ENCODE measurements at places on chromosomes 2 and 18. TPM values are rescaled to one million over a fixed set of nuclear protein-coding genes. Genes with fewer than 3 reads are reported as not detected.

DNA sequence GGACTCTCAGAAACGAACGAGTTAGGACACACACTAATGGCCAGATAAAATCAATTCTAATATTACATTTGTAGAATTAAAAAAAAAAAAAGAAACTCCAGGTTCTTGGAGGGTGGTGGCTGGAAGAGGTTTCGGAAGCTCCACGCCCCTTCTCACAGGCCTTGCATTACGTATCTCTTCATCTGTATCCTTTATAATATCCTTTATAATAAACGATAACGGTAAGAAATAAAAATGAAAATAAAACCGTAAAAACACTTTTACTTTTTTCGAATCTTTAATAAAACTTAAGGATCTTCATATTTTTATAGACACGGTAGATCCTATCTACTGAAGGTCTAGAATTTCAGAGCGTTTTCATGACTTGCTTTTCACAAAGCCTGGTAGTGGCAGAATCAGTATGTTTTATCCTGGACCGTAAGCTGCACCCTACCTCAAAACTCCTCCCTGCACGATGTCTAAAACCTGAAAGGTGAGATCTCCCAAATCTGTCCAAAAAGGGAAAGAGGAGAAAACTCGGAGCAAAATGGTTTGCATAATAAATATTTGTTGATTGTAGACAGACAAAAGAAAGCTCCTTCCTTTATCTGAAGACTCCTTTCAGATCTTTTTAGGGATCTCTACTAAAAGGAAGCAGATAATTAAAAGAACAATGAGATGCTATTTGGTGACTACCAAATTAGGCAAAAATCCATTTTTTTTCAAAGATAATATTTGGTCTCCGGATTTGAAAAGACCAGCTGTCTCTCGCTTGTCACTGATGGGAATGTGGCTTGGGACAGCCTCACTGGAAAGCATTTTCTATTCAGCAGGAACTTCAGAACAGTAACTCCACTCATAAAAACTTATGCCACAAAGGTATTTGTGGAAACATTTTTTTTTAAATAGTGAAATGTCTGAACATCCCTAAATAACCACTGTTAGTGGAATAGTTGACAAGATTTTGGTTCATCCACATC is 2.0 kb upstream of the CXCR4 start:
- peaks cover 34% of the 10 kb centered on the region for H3K4me1 ChIP-seq
- no peak for DNase-seq
- H3K36me3 ChIP-seq = no peaks in the 10 kb centered on the region

DNA sequence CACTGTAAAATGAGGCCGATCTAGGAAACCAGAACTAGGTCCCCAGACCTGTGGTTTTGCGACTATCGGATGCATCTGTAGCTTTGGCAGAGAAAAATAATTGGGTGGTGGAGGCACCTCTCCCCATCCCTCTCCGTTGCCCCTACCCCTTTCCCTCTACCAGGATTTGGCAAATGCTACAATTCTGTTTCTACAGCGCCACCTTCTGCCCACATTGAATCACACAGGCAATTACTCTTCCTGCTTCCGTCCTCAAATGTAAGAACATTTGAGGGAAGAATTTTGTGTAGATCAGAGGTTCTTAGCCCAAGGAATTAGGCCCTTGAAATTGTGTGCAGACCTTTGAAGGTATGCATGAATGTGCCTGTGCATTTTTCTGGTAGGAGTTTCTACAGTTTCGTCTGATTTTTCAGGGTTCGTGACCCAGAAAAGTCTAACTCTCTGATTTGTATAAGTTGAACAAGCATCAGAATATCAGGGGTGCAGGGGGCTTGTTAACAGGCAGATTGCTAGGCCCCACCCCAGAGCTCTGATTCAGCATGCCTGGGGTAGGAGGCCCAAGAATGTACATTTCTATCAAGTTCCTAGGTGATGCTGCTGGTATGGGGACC is 11.2 kb downstream of the ATP6V1B1 start:
- H3K4me1 ChIP-seq = peaks cover 13% of the 10 kb centered on the region
- H3K27me3 ChIP-seq = no peaks in the 10 kb centered on the region
- no peak overlapping the region for H3K27ac ChIP-seq
- peak; percentile 71 for DNase-seq
- H3K4me3 ChIP-seq = no peak overlapping the region
- no peaks in the 10 kb centered on the region for H3K36me3 ChIP-seq

DNA sequence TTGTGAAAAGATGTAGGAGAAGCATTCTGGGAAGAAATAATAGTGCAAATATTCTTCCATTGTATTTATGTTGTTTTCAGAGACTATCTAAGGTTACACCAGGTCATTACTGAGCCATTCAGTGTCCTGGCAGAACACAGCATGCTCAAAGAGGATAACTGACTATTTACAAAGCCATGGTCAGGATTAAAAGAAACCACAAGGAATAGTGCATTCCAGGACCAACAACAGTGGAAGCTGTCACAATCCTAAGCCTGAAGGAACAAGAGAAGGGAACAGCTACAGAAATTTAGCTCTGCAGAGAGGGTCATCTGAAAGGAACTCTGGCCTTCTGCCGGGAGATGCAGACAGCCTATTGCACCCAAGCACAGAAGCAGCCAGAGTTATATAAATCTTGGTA is 116.7 kb downstream of the DSC3 start:
- no peak overlapping the region for H3K4me3 ChIP-seq
- no peak for DNase-seq
- H3K27ac ChIP-seq = no peak overlapping the region
- H3K4me1 ChIP-seq = no peaks in the 10 kb centered on the region
- no peaks in the 10 kb centered on the region for H3K27me3 ChIP-seq

- no peak overlapping the region for H3K27ac ChIP-seq
- no peaks in the 10 kb centered on the region for H3K36me3 ChIP-seq
- H3K4me1 ChIP-seq = no peaks in the 10 kb centered on the region
These were observed 81.1 kb downstream of the MBOAT2 start for GRCh38 chr2:8922431-8922830.

DNA sequence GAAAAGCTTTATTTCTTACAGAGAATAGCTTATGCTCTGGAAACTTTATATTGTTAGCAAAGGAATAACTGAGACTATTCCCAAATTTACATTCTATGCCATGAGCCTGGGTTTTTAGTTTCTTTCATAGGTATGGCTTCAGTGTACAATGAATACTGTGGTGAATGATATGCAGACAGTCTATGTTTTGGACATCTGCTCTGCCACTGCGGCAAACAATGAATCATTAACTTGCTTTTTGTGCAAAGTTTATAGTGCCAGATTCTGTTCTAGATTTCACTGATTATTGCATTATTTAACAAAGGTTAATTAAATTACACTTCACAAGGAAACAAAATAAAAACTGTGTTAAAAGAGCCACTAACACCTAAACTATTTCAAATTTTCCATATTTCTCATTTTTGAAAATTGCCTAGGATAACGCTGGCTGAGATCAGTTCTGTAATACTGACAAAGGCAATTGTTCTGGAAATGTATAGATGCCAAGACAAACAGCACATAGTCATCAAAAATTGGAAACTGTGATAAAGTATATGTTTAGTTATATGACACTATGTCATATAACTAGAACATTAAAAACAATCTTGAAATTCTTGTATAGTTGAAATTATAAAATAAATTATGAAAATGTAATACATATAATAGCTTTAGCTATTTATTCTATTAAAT is 74.7 kb downstream of the ITSN2 start:
- H3K27ac ChIP-seq = no peak overlapping the region
- H3K36me3 ChIP-seq = peaks cover 26% of the 10 kb centered on the region
- H3K4me3 ChIP-seq = no peak overlapping the region
- DNase-seq = no peak

DNA sequence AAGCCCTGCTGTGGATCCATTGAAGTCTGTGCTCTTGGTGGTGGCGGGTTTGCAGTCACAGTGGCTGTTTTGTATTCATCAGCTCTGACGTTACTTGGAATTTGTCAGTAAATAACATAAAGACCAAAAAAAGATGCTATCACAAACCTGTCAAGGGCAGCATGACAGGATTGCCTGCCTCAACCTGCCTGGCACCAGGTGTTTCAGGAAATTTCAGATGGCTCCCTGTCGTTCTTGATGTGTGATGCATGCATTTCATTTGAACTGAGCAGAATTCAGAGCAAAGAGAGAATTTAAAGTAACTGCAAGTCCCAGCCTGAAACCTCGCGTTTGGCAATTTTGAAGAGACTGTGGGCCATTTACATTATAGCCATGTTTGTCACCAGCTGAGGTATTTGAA is 50.3 kb upstream of the EPC2 start:
- no peaks in the 10 kb centered on the region for H3K36me3 ChIP-seq
- no peaks in the 10 kb centered on the region for H3K27me3 ChIP-seq
- H3K4me3 ChIP-seq = no peak overlapping the region
- DNase-seq = no peak
- H3K4me1 ChIP-seq = no peaks in the 10 kb centered on the region

- H3K36me3 ChIP-seq = no peaks in the 10 kb centered on the region
- H3K27me3 ChIP-seq = no peaks in the 10 kb centered on the region
- DNase-seq = no peak
- no peak overlapping the region for H3K4me3 ChIP-seq
- no peaks in the 10 kb centered on the region for H3K4me1 ChIP-seq
- H3K27ac ChIP-seq = no peak overlapping the region
These were observed 235.7 kb downstream of the AGAP1 start for GRCh38 chr2:235729557-235729947.

DNA sequence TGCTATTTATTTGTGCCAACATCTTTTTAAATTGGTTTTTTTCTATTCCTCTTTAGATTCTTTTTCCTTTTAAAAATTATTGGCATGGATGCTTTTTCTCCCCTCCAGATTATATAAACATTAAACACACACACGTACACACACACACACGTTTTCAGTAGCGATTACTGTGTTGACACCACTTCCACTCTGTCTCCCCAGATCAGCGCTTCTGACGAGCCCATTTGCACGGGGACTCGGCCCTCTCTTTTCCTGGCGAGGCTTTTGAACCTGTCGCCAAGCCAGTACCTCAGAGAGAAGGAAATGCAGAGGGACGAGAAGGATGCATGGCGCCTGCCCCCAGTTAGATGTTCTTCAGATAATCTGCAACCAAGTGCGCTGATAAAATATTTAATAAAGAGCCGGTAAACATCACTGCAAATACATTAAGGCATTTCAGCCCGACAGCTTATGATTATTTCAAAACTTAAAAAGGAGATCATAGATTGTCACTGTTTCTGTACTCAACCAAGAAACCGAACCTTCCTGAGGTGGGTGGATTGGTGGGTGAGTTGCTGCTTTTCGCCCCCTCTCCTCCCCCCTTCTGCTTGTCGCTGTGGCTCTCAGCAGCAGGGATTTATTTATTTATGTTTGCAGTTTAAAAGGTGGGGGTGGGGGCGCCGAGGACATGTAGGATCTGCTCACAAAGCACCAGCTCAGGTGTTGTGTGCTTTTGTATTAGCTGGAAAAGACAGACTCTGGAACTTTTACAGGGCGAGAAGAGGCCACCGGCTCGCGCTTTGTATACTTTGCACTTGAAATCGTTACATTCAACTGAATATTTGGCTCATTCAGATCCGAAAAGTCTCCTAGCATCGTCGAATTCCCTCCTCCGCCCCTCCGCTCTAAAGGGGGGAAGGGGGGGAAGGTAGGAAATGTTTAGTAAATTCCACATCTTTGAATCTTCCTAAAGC is 787 bp upstream of the TBR1 start:
- peak overlapping the region; percentile 36 for H3K4me3 ChIP-seq
- H3K36me3 ChIP-seq = no peaks in the 10 kb centered on the region
- H3K27me3 ChIP-seq = peaks cover 50% of the 10 kb centered on the region
- no peak for DNase-seq
- no peak overlapping the region for H3K27ac ChIP-seq

- H3K4me1 ChIP-seq = no peaks in the 10 kb centered on the region
- H3K27me3 ChIP-seq = no peaks in the 10 kb centered on the region
- H3K27ac ChIP-seq = no peak overlapping the region
These were observed 45.1 kb downstream of the ARHGEF33 start for GRCh38 chr2:38934742-38935141.

DNA sequence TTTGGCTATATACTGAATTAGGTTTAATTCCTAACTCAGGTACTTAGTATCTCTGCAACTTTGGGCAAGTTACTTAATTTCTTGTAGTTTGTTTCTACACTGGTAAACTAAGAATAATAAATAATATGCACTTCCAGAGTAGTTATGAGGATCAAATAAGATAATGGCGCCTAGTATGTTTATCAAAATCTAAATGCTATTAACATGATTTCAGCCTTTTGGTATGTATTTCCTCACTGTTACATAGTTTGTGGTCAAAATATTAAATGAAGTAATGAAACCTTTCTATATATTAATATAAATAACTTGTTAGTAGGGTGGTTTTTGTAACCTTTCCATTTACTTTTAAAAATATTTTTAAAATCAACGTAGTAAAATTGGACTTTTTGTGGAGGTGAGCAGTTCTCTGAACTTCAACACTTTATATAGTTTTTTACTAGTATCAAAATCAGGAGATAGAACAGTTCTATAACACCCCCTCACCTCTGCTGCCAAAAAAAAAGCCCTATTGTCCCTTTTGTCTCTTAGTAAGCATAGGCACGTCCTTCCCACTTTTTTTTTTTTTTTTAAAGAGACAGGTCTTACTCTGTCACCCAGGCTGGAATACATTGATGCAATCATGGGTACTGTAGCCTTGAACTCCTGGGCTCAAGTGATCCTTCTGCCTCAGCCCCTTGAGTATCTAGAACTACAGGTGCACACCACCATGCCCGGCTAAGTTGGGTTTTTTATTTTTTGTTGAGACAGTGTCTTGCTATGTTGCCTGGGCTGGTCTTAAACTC is 44.8 kb downstream of the RAB3GAP1 start:
- H3K27ac ChIP-seq = no peak overlapping the region
- H3K36me3 ChIP-seq = peaks cover 13% of the 10 kb centered on the region
- no peak for DNase-seq
- peaks cover 6% of the 10 kb centered on the region for H3K4me1 ChIP-seq

DNA sequence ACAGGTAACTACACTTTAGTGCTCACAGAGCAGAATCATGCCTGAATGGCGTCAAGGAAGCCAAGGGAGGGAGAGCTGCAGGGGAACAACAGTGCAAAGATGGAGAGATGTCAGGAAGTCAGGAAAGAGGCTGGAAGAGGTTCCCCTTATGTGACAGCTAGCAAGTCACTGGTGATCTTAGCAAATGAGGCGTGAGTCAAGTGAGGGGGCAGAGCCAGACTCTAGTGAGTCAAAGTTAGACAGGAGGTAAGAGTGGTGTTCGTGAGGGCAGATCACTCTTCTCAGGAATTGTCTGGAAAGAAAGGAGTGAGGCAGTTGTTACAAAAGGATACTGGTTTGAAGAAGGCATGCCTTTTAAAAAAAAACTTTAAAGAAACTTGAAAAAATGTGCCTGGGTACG is 87.1 kb downstream of the MEP1B start:
- H3K36me3 ChIP-seq = no peaks in the 10 kb centered on the region
- H3K4me1 ChIP-seq = peaks cover 9% of the 10 kb centered on the region
- H3K4me3 ChIP-seq = no peak overlapping the region
- no peak overlapping the region for H3K27ac ChIP-seq

SLC66A3 gene
- 18.7 TPM for total RNA-seq

ZNF396 gene
- total RNA-seq = 0.30 TPM

LRRTM4 gene
- not detected for total RNA-seq

Data from right atrium auricular region (tissue), 2 donors.